ENCODE measurements at places on chromosomes 13 and 19. TPM values are rescaled to one million over a fixed set of nuclear protein-coding genes. Genes with fewer than 3 reads are reported as not detected.
A peak's percentile ranks its signal among the peaks of the same experiment; 100 is the strongest.

Gene CEACAM7
- not detected for total RNA-seq

Gene CEACAM20
- not detected for total RNA-seq

Gene CABP5
- total RNA-seq = not detected

Gene KISS1R
- 0.56 TPM for total RNA-seq

Gene KLK2
- total RNA-seq = 1.7 TPM

- no peak for DNase-seq
Observed at GRCh38 chr19:39595950-39596349, 6.4 kb upstream of the LGALS13 start.

DNA sequence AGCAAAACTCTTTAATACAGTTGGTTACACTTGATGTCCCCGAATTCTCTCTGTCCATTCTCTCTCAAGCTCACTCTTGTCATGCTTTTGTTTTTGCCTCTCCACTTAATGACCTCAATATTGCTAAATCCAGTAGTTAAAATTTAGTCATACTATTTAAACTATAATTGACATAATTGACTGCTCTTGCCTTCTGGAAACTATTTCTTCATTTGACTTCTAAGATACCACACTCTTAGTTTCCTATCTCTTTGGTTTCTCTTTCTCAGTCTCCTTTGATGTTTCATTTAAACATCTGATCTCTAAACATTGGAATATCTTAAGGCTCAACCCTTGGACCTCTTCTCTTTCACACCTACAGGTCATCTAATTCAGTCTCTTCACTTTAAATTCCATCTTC is 211.3 kb downstream of the COG6 start:
- DNase-seq = no peak

- peak; percentile 40 for DNase-seq
Observed at GRCh38 chr19:10643968-10644259, 10.2 kb upstream of the ILF3 start.

DNA sequence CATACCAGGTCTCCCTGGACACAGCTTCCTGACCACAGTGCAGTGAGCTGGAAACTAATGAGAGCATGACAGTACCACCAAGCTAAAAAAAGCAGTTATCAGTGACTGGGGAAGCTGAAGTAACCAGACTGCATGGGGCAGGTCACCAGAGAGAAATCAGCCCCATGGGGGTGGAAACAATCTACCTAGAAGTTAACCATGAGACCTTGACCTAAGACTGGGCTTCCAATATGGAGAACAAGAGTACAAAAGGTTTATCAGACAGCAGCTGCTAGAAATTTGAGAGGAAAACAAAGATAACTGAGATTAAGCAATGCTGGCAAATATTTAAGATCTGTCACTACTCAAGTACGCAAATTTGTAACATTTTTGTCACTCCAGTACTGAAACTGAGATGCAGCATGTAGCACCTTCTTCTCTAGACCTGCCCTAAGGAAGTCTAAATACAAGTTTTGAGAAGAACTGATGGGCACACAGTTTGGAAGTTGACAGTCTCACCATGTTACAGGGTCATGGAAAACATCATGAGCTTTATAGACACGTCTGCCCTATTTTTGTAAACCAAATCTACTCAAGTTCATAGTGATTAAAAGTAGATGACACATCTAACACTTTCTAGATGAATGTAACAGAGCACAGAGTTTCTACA is 2641.8 kb upstream of the PCDH20 start:
- DNase-seq = no peak

- DNase-seq = no peak
Observed at GRCh38 chr13:99151516-99151915, 49.1 kb upstream of the UBAC2 start.

DNA sequence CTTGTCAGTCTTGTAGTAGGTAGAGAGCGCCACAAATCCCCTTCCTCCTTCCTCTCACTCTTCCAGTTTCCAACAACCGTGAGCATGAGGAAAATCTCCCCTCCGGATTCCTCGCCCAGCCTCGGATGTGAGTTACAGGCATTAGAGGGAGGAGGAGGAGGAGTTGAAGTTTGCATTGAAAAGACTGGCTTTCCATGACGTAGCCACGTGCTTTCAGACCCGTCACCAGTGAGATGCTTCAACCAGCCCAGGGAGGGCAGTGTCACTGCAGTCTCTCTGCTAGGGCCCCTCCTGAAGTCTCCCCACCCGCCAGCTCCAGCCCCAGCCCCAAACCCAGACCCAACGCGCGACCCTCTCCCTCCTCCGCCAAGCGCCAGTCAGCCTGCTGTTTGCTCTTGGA is 442 bp upstream of the FGF14 start:
- DNase-seq = peak; percentile 29

DNA sequence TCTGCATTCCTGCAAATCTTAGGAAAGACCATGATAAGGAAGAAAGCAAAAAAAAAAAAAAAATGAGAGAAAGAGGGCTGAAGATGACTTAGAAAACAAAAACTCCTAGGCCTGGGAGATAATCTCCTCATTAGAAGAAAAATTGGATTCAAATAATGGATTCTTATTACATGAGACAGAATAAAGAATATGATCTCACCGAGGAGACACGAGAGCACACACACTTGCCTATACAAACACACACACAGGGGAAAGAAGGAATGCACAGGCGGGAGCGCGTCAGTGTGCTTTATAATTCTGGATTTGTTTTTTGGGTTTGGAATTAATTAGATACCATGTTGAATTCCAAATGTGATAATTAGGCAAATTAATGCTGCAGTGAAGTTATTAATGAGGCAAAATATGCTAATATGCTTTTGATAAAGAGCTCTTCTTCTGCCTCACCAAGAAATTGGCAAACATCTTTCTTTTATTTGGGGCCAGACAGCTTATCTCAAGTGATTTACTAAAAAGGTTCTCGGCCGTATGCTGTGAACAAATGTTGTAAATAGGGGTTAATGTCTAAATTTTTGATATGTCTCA is 36.1 kb upstream of the PCDH8 start:
- DNase-seq = no peak

DNA sequence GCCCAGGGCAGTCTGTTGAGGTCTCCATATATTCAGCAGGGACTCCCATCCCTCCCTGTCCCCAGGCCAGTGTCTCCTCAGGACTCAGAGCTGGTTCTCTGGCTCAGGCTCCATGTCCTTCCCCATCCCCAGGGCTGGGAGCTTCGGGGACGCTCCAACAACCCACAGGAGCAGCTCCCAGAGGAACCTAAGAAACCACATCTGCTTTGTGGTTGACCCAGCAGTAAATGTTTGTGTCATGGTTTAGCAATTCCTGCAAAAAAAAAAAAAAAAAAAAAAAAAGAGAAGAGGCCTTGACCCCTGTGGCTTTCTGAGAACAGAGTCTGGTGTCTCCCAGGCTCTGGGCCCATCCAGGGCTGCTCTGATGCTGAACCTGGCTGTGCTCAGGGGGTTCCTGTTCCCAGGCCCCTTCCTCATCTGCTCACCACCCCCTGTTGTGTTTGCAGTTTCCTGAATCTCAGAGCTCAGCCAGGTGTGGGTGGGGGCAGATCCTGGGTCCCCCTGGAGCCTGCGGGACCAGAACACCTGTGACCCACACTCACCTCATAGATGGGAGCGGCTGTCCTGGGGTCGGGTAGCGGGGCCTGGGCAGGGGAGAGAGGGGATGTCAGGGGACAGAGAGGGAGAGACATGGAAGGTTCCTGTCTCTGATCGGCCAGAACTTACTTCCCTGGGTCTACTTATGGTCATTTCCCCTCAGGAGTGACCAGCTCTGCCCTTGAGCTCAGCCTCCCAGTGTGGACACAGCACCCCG is 25.2 kb upstream of the CEACAM1 start:
- no peak for DNase-seq

DNA sequence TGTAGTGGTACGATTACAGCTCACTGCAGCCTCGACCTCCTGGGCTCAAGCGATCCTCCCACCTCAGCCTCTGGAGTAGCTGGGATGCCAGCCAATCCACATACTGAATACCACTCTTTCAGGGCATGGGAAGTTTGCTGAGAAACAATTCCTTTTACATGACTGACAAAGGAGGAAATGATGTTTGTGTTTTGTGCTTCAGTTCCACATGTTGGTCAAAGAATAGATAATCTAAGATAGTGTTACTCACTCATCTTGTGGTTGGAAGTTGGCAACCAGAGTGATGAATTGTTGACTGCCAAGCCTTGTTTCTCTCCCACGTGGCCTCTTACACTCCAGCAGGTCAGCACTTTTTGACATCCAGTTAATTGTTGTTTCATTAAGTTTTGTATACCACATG is 7.6 kb downstream of the MBD3L2B start:
- DNase-seq = no peak

Measured in B cell (primary cell).